ENCODE measurements at places on chromosomes 2 and 18.

DNA sequence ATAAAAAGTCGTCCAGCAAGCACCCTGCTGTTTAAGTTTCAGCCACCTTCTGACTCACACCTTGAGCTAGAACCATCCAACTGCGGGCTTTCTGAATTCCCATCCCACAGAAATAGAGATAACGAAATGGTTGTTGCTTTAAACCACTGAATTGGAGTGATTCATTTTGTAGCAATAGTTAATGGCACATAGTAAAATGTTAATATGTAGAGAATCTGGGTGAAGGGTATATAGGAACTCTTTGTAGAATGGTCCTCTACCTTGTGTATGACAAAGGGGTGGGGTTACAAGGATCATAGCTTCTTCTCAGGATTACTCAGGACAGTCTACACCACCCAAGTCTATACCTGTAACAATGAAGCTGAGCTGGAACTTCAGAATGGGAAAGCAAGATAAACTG lies 2.4 kb upstream of the MAPRE3 start:
- no peak for DNase-seq

GRCh38 chr2:227248876-227249275 lies 76.2 kb upstream of the MFF start:
- DNase-seq = no peak

DNA sequence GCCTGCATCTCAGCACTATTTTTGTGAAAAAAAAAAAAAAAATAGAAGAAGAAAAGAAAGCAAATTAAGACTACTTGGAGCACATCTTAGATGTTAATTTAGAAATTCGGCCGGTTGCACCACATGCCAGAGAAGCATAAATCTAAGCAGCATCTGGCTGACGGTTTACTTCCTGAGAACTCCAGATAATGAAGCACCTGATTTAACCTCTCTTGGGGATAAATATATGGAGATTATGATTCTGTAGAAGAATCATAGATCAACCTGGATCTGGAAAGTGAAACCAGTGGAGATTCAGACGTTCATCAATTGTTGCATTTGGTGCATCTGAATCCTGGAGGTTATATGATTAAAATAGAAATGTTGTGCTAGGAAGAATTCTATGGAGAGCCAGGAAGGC lies 102.1 kb upstream of the SH3BP4 start:
- no peak for DNase-seq

GRCh38 chr2:112803691-112804521 lies 19.6 kb upstream of the IL1A start:
- no peak for DNase-seq
